ENCODE measurements at places on chromosomes 16 and 17.

GRCh38 chr17:70102531-70102930, 27.5 kb downstream of the KCNJ16 start:
- DNase-seq = no peak

- no peak for DNase-seq
Observed at GRCh38 chr16:74771656-74772315, 2.8 kb downstream of the FA2H start.

- no peak for DNase-seq
Observed at GRCh38 chr16:49213594-49213993, 68.0 kb downstream of the CBLN1 start.

- DNase-seq = no peak
Observed at GRCh38 chr17:51700011-51700760, 439.8 kb downstream of the UTP18 start.

Measured in CD4-positive, alpha-beta T cell treated with Interleukin-4 for 4 hours (primary cell).